Ecto neural progenitor cell (in vitro differentiated cells): ENCODE measurements at places on chromosomes 11 and 22.

DNA sequence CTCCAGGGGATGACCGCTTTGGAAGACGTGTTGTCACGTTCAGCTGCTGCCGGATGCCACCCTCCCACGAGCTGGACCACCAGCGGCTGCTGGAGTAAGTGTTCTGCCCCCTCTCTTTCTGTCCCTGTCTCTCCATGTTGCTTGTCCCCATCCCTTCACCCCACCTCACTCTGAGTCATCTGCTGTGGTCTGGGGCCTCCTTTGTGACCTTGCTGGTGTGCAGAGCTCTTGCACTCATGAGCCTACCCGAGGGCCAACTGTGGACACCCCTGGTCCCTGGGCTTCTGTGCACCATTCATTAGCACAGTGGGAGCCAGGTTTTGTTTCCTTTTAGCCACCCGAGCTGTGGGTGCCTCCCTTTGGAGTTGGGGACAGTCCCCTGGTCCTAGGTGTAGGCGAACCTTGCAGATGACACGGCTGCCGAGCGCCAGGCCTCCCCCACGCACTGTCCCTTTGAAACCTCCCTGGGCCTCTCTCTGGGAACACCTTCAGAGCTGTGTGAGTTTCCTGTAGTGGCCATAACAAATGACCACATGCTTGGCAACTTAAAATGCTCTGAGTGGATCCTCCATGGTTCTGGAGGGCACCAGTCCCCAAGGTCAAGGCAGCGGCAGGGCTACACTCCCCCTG is 49.8 kb downstream of the ARHGAP8 start:
- DNase-seq: no peak

DNA sequence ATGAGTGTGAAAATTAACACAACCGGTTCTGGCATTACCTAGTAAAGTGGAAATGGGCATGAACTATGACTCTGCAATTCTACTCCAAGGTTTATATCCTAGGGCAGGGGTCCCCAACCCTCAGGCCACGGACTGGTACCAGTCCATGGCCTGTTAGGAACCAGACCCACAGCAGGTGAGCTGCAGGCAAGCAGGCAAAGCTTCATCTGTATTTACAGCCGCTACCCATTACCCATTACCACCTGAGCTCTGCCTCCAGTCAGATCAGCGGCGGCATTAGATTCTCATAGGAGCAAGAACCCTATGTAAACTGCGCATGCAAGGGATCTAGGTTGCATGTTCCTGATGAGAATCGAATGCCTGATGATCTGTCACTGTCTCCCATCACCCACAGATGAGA is 49.8 kb downstream of the MORC2 start:
- no peak for DNase-seq

DNA sequence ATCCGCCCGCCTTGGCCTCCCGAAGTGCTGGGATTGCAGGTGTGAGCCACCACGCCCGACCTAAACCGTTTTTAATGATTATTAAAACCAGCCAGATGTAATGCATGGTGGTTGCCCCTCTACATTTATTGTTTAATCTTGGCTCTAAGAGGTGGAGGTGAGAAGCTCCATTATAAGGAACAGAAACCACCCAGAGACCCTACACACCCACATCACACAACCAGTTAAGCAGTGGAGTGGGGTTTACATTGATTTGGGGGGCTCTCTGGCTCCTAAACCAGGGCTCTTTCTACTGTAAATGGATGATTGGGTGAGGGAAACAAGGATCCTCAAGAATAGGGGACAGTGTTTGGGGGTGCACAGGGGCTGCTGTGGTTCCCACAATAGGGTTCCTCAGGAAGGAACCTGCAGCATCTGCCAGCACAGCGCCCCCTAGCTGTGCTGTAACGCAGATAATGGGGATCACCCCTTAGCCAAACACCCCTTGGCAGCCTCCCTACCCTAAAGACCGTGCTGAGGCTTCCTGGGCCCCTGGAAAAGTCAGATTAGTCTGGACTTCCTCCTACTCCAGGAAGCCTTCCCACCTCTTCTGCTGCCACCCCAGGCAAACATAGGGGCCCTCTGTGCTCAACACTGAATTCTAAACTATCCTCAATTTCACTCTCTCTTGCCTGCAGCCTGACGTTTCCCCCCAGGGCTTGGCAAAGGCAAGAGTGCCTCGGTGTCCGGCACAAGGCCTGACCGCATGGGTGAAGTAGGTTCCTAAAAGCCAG is 2.4 kb downstream of the MPST start:
- DNase-seq: no peak

DNA sequence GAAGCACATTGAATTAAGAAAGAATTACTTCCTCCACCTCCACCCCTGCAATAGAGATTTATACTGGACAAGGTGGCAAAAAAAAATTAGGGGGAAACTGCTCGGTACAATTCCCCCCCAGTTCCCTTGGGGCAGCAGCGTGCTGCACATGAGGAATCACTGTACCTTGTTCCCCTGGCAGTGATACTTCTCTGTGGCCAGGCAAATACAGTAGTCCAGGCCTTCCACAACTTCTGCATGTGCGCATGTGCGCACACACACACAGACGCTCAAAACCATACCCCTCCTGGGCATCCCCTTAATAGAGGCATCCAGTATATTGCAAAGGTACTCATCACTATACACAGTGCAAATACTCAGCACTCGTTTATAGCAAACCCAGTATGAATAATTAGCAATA is 68.9 kb downstream of the ARFGAP2 start:
- no peak for DNase-seq

DNA sequence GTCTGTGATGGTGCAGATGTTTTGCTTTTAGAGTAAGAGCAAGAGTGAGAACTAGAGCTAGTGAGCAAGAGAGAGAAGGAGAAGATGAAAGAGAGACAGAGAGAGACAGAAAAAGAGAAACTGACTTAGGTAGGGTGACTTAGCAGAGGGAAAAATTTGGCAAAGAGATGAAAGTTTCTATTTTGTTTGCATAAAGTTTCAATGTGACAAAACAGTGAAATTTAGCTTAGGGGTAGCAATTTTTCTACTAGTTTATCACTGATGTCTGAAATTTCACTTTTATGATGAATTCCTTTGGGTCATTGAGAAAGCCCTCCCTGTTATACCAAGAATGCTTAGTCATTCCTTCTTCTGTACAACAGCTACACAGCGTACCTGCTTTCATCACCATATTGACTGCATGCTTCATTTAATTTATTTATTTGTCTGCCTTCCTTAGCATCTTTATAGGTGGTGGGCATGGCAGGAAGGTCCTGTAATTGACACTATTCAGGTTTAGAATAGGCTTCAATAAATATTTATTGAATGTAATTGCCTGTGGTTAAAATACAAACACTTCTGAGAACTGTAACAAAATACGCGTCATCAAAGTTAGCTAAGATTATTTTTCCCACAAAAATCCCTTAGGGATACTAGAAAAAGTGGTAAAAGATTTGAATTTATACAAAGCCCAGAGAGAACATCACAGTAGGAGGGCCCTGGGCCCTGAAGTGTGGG is 19.9 kb upstream of the CTSC start:
- no peak for DNase-seq

GRCh38 chr11:46149342-46149741 is 28.1 kb upstream of the PHF21A start:
- DNase-seq: no peak

DNA sequence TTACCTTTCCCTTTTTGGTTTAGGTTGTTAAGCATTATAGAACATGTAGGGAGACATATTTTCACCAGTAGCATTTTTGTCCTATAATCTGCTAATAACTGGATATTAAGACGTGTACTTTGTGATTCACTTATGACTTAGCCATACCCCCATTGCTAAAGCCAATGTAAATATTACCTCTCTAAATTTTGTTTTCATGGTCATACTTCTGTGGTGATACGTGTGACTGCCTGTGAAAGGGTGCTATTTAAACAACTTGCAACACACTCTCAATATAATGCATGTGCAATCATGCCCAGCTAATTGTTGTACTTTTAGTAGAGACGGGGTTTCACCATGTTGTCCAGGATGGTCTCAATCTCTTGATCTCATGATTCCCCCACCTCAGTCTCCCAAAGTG is 36.2 kb upstream of the PAK1 start:
- DNase-seq: no peak
